T-helper 9 cell (primary cell): ENCODE measurements at places on chromosomes 12 and 14.

DNA sequence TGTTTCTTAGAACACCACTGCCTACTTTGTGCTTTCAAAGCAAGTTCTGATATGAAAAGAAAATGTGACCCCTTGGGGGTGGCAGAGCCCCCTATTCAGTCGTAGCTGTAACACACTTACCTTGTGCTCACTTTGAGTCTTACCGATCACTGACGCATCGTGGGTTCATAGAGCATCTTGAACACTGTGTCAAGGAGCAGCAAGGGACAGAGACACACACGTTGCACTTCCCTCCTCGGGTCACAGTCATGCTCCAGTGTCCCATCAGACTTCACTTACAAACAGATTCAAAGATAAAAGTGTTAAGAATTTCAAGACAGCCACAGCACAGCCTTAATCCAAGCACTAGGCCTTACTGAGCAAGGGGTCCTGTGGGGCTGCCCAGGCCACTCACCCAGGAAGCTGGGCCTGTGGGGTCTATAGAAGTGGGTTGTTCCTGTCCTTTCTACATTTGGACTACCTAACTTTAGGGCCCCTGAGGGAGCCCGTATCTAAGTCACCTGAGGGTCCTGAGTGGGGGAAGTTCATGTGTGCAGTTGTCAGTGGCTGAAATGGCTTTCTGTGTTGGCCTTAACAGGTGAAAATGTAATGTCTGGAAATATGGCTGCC lies 75.4 kb upstream of the BDKRB2 start:
- DNase-seq: no peak

- DNase-seq: no peak
These were observed 108.4 kb downstream of the GPR135 start for GRCh38 chr14:59356767-59357166.

- peak; percentile 44 for DNase-seq
These were observed 11.1 kb upstream of the NINJ2 start for GRCh38 chr12:674272-674781.

- DNase-seq: no peak
These were observed 561.6 kb downstream of the RERGL start for GRCh38 chr12:17528394-17528793.

GRCh38 chr12:124484526-124484953 lies 82.9 kb downstream of the NCOR2 start:
- DNase-seq: no peak

GRCh38 chr14:55127460-55127951 lies 1.5 kb upstream of the LGALS3 start:
- DNase-seq: no peak

DNA sequence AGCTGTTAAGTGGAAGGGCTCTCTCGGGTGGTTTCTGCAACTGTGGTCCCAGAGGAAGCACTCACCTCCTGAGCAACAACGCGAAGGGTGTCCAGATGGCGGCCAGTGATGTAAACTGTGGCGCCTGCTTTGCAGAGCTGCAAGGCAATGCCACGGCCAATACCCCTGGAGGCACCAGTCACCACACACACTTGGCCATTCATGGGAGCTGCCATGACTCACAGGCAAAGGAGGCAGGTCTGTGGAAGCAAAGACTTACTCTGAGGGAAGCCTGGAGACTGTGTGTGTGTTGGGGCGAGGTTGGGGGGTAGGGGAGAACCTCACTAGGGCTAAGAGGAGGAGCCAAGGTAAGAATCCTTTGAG lies 707 bp downstream of the DHRS1 start:
- no peak for DNase-seq

- DNase-seq: no peak
These were observed 115.0 kb downstream of the ZFP36L1 start for GRCh38 chr14:68677901-68678300.

DNA sequence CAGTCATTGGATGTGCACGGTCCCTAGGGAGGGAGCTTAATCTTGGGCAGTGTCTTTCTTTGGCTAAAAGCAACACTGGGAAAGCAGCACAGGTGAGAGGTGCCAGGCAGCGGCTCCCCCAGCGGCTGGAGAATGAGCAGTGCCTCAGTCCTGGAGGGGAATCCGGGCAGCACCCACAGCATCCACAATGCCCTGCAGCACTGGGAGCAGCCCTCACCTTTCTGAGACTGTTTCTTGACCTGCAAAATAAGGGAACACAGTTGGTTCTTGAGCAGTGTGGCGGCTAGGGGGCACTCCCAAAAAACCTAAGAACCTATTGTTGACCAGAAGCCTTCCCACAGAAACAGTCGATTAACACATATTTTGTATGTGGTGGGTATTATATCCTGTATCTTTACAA lies 75.8 kb downstream of the SINHCAF start:
- no peak for DNase-seq

DNA sequence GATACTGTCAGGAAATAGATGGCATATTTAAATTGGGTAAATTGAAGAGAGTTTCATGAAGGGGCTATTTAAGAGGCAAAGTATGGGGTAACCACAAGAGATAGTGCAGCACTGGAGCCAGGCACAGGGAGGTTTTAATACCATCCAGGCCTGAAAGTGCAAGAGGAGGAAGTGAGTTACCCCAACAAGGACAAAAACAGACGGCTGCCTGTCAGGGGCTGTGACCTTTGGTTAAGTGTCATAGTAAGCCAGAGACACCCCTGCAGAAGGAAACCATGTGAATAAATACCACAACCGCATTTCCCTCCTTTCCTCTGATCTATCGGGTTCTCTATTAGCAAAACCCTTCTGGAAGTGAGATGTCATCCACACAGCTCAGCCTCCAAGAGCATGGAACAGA lies 122.0 kb upstream of the DHRS4 start:
- no peak for DNase-seq

GRCh38 chr14:56341766-56342493 lies 223.7 kb downstream of the PELI2 start:
- no peak for DNase-seq

GRCh38 chr12:113742801-113743200 lies 223.3 kb downstream of the RBM19 start:
- DNase-seq: no peak

DNA sequence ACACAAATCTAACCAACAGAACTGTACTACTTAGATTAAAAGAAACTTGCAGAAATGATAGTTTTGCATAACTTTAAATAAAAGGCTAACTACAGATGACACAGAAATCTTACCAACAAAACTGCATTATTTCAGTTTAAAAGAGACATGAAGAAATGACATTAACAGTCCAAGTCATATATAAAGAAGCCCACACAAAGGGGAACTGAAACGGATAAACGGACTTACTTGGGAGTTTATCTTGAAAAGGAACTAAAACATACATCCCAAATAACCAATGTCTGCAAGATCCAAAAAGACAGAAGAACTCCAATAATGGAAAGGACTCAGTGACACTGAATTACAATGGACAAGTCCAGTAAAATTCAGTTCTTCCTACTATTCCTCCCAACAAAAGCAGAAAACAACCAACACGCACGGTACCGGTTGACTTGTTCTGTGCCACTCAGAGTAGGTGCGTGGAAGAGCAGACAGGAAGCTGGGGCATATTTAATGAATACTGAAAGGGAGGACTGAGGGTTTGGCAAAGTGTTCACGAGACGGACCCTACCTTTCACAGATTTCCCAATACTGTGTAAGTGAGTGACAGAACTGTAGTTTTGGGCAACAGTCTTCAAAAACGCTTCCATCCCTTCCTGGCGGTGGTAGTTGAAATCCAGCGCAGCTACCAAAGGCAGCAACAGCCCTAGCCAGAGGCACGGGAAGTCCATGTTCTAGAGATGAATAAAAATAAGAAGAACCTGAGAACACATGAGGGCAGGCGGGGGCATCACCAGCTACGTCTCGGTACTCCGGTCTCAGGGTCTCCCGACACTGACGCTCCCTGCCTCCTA lies 627 bp downstream of the CPM start:
- no peak for DNase-seq

DNA sequence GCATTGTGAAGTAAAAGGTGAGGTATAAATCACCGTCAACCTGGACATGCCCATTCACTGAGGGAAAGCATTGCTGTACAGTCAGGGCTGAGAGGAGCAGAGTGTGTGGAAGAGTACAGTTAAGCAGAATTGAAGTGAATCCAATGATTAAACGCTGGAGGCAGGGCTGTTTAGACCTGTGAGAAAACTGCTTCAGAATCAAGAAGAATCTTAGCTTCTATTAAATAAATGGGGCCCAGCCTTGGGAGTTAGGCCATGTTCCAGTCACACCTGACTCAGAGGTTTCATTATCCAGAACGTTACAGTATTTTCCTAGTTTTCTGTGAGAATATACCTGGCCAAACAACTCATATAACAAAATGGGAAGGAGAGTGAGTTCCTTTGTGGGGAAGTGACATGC lies 86.9 kb downstream of the ATP23 start:
- no peak for DNase-seq

- DNase-seq: no peak
These were observed 100.7 kb downstream of the RPL10L start for GRCh38 chr14:46550836-46551235.

DNA sequence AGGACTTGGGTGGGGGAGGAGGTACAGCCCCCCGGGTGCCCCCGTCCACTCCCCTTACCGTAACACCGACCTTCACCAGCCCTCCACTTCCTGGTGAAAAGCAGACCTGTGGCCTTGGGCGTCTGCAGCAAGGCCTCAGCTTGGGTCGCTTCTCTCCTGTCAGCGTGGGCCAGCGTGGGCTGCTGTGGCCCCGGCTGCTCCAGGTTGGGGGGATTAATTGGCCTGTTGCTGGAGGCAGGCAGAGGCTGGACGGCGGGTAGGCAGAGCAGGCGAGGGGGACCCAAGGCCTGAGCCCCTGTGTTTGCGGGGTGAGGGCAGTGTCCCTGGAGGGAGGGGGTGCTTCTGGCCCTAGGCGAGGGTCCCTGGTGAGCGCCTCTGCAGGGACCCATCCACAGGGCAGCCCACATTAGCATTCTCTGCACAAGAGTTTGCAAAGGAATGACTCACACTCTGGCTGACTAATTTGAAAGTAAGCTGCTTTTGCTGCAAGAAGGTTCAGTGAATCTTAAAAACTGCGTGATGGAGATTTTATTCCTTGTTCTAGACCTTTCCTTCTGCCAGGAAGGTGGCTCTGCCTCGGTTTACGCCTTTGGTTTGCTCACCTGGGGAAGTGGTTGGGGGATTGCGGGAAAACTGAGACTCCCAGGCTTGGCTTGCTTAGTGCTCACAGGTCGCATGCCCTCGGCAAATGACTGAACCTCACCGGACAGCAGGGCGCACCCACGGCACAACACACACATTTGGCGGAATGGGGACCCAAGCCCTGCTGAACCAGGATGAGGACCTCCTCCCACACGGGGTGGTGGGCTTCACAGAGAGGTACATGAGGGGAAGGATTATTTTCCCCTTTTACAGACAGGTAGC lies 37.9 kb upstream of the DLK1 start:
- DNase-seq: no peak
